ENCODE measurements at places on chromosomes 6 and 20.

- no peak for DNase-seq
Measured at GRCh38 chr6:143872201-143872600, 7.9 kb downstream of the ZC2HC1B start.

- no peak for DNase-seq
Measured at GRCh38 chr6:168283686-168284025, 35.9 kb downstream of the DACT2 start.

GRCh38 chr6:125314009-125314581 is 12.3 kb upstream of the HDDC2 start:
- peak; percentile 64 for DNase-seq

- no peak for DNase-seq
Measured at GRCh38 chr6:41167173-41167963, 4.5 kb upstream of the TREM2 start.

DNA sequence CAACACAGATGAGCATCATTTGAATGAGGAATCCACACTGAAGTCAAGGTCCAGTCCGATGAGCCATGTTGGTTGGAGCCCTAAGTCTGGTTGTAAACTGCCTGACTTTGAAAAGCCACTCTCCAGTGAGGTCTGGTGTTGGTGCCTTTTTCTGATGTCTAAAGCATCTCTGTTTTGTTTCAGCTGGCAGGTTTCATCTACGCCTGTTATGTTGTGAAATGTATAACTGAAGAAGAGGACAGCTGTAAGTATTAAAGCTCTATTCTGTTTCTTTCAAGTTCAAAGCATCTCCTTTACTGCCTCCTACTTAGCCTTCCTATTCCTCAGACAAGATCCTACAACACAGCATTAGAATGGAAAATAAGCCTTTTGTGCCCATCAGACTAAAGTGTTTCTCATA is 171.1 kb upstream of the RNF217 start:
- no peak for DNase-seq

GRCh38 chr20:35604449-35604747 is 11.2 kb upstream of the SPAG4 start:
- no peak for DNase-seq

- no peak for DNase-seq
Measured at GRCh38 chr6:5626727-5627426, 365.6 kb downstream of the FARS2 start.

- no peak for DNase-seq
Measured at GRCh38 chr20:11754451-11754850, 163.2 kb upstream of the BTBD3 start.

- DNase-seq = no peak
Measured at GRCh38 chr20:31841928-31842327, 3.5 kb downstream of the FOXS1 start.

DNA sequence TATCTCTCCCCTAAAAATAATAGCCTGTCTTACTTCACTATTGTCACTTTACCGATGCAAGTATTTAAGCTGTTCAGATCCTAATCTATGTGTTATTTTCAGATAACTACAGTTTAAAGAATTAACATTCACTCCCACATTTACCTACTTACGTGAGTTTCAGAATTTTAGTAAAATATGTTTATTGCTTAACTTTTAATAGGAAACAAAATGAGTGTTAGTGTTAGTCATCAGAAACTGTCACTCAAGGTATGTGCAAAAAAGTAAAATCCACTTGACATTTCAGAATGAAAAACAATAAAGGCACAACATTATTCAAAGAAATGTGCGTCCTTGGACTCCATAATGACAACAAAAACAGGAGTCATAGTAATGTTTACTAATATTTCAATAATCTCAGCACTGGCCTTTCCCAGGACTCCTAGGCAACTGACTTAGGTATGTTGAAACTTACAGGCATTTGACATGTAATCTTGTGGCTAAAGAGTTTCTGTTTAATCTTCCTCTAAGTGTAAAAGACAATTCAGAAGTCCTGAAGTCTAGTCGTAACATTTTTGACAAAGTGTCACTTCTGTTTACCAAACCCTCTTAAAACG is 4.5 kb downstream of the ATXN1 start:
- DNase-seq = peak; percentile 30

- DNase-seq = peak; percentile 71
Measured at GRCh38 chr6:45900808-45901752, 114.6 kb downstream of the CLIC5 start.

DNA sequence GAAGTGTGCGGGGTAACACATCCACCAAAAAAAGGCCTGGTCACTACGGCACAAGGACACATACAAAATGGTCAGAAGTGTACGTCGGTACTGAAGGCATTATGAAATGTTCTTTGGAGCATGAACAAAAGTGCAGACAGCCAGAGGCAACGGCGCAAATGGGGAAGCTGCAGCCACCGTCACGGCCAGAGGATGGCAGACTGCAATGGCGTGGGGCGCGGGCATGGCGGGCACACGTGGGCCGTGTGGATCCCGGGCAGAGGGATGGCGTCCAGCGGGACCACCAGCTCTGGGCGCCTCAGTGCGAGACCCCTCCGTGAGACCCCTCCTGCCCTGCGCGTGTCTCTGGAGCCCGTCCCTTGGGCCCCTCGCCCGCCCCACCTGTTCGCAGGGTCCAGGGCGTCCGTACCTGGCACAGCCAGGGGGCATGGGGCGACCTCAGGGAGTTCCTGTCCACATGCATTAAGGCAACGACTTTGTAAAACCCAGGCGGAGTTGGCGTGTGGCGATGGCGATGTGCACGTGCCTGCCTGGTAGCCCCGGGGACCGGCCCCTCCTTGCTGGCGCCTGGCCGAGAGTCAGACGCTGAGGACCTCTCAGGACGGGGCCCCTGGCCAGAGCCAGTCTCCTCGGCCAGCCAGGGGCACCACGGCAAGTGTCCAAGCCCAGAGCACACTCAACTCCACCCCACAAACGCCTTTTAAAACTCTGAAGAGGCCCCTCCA is 39.5 kb upstream of the CHRNA4 start:
- DNase-seq = no peak

DNA sequence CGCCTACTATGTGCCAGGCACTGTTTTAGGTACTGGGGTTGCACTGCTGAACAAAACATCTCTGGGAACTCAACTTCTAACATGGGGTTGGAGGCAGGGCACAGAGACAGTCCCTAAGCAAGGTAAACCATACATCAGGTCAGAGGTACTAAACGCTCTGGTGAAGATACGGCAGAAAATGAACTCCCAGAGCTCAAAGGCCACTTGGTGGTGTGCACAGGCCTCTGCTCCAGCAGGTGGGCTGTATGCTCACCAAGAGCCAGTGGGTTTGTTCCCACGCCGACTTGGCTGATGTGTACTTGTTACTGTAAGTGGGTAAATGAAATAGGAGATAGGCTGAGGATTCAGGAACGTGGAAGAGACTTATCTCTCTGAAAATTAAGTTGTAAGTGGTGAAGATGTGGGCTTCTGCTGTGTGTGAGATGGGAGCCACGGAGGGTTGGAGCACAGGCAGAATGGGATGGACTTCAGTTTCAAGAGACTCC is 133.4 kb downstream of the PREX1 start:
- no peak for DNase-seq

DNA sequence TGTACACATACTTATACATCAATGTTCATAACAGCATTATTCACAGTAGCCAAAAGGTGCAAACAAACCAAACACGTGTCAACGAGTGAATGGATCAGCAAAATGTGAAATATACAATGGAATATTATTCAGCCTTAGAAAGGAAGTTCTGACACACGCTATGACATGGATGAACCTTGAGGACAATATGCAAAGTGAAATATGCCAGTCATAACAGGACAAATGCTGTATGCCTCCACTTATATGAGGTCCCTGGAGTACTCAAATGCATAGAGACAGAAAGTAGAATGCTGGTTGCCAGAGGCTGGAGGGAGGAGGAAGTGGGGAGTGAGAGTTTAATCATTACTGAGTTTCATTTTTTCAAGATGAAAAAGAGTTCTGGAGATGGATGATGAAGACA is 37.8 kb upstream of the IGF2R start:
- no peak for DNase-seq

GRCh38 chr20:57187068-57187634 is 79.3 kb downstream of the BMP7 start:
- no peak for DNase-seq

DNA sequence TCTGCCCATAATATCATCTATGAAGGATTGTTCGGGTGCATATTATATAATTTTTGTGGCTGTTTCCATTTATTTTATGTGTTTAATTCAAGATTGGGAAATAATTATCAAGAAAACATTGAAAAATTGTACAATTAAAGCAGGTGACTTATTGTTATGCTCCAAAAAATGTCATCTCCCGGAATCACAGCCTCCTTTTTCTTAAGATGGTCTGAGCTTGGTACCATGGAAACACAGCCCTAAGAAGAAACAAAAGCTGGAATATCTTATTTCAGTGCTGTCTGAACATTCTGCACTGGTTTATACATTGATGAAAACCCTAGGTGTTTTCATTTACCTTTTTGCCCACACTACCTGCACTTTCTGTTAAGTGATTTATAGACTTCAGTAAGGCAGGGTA is 367.2 kb downstream of the ARHGAP18 start:
- peak; percentile 41 for DNase-seq

Data from fibroblast of gingiva (primary cell).